Urinary bladder (tissue), 4 donors: ENCODE measurements at places on chromosomes 16 and 17. TPM values are rescaled to one million over a fixed set of nuclear protein-coding genes. Genes with fewer than 3 reads are reported as not detected.
A peak's percentile ranks its signal among the peaks of the same experiment; 100 is the strongest.

EPOP gene
- 0.32 TPM for total RNA-seq

SPATA32 gene
- not detected for total RNA-seq

ZFP1 gene
- 34.0 TPM for total RNA-seq

ITGAX gene
- total RNA-seq: 2.2 TPM

ADAM11 gene
- total RNA-seq: 1.9 TPM

TMC6 gene
- total RNA-seq: 19.5 TPM

DNA sequence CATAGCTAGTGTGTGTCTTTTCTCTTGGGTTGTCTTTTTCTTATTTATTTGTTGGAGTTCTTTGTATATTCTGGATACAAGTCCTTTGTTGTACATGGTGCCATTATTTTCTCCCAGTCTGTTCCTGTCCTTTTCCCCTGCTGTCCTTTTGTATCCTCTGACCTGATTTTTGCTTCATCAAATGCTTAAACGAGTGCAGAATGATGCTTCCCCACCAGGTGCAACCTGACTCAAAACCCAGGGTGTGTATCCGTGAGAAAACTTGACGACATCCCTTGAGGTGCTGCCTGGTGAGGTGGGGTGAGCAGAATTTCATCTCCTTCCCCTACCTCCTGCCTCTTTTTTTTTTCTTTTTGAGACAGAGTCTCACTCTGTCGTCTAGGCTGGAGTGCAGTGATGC lies 88.6 kb downstream of the NTN1 start:
- DNase-seq: no peak

DNA sequence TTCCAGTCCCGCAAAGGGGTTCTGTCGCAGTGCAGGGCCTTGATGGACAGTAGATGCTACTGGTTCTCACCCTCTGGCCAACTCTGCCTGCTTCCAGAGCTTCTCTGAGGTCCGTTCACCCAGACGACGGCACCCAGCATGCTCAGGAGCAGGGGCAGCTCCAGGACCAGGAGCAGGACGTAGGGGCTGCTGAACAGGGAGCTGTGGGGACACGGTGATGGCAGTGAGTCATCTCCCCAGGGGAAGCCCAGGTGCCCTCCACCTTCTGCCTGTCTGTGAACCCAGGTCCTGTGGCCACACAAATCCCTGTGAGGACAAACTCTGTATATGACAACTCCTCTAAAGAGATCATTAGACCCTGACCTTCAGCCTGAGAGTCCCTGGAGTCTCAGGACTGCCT lies 3.4 kb upstream of the CD300C start:
- no peak for DNase-seq

DNA sequence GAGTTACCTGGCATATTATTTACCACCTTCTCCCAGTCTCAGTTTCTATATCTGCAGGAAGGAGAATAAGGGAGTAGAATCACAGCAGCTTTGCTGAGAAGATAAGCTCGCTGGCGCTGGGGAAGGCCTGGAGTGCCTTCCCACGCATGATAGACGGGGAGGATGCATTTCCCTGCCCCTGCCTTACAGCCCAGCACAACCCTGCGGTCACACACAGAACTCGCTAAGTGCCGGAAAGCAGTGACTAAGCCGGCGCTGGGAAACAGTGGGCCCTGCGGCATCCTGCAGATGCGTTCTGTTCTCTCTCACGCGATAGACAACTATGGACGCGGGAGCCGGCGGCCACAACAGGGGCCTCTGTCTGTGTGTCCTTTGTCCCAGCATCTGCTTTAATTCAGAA lies 4.8 kb downstream of the CA5A start:
- no peak for DNase-seq

GRCh38 chr17:75638893-75639292 lies 5.7 kb downstream of the SMIM5 start:
- no peak for DNase-seq

- peak; percentile 39 for DNase-seq
Observed at GRCh38 chr16:69089091-69089910, 16.2 kb upstream of the HAS3 start.

- no peak for DNase-seq
Observed at GRCh38 chr17:15442311-15443180, 24.9 kb downstream of the CDRT4 start.

DNA sequence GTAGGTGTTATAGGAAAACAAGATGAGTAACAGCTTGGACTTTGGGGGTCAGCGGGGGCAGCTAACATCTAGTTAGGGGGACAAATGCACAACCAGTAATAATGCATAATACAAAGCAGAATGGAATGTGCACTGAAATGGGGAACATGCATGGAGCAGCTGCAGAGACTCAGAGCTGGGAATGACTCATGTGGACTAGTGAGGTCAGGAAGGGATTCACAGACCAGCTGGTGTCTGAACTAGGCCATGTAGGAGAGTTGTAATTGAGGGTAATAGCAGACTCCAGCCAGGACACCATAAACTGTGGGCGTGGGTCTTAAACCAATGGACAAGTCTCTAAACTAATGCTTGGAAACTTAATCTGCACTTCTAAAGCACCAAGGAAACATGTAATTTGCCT lies 176.8 kb upstream of the ASIC2 start:
- DNase-seq: peak; percentile 49

GRCh38 chr16:62738666-62739460 lies 702.6 kb upstream of the CDH8 start:
- DNase-seq: no peak

- no peak for DNase-seq
Observed at GRCh38 chr17:10666906-10667305, 9.8 kb upstream of the MYH3 start.

GRCh38 chr17:50111673-50112655 lies 16.8 kb downstream of the PDK2 start:
- no peak for DNase-seq

DNA sequence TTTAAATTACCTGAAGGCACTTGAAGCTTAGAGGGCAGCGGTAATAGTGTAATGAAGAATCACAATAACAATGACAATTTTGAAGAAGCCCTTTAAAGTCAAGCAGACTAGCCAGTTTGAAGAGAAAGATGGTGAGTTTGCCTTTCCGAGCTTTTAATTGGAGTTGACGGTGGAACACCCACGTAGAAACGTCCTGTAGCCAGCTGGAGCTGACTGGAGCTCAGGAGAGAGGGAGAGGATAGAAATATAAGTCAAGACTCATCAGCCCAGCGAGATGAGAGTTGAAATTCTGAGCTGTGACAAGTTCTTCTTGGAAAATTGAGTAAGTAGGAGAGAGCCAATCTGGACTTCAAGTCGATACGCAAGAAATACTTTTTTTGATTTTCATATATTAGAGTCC lies 91.7 kb upstream of the CACNG3 start:
- DNase-seq: no peak

- DNase-seq: no peak
Observed at GRCh38 chr16:58040945-58041627, 15.5 kb downstream of the MMP15 start.

GRCh38 chr16:67546761-67547422 lies 15.4 kb upstream of the CTCF start:
- no peak for DNase-seq

- DNase-seq: no peak
Observed at GRCh38 chr17:9342225-9342624, 233.4 kb downstream of the STX8 start.

DNA sequence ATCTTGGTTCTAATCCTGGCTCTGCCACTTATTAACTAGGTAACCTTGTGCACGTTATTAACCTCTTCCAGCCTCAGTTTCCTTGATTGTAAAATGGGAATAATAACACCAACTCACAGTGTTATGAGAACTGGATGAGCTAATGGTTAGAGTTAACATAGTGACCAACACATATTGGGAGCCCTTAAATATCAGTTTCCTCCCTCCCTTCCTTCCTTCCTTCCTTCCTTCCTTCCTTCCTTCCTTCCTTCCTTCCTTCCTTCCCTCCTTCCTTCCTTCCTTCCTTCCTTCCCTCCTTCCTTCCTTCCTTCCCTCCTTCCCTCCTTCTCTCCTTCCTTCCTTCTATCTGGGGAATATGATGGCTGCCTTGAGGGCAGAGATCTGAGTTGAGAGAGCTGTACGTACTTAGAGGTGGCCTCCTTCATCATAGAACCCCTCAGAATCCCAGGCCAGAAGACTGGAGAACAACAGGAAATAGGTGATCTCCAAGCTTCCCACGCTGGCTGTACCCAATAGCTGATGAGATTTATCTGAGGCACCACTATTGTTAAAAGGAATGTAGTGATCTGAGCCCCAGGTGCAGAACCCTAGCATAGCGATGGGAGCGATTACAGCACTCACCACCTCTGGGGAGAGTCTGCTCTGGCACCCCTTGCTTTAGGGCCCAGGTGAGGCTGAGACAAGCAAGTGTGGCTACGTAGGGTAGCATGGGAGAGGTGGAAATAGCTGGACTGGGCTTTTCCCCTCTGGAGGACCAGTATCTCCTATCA lies 26.2 kb downstream of the CCR7 start:
- no peak for DNase-seq

DNA sequence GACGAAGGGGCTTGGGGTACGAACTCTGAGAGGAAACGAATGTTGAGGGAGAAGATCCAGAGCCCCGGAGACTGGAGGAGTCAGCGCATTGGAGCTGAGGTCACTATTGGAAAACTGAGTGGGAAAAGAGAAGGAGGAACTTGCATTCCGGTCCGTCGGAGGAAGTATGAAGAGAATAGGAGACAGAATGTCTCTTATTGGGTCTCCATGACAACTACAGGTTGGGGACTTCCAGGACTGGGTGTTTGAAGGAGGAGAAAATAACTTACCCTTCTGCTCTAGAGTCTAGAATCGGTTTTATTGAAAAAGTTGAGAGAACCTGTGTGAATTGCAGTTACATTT lies 537 bp downstream of the GOSR1 start:
- no peak for DNase-seq

DNA sequence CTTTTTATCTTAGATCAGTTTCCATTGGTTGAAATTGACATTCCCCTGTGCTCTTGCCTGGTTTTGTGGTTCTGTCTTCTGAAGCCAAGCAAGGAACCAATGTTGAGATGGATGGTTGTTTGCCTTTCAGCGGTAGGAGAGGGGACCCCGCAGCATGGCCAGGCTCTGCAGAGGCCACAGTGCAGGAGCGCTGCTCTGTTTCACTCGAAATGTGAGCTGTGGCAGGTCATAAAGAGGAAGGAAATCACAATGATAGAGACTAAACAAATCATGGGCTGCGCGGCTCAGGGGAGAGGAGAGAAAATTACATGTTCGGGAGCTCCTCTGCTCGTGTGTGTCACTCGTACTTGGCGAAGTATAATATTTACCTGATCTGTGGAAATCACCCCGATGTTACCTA lies 148.2 kb downstream of the SNX29 start:
- no peak for DNase-seq

- no peak for DNase-seq
Observed at GRCh38 chr17:73234736-73235135, 26.9 kb downstream of the CPSF4L start.

DNA sequence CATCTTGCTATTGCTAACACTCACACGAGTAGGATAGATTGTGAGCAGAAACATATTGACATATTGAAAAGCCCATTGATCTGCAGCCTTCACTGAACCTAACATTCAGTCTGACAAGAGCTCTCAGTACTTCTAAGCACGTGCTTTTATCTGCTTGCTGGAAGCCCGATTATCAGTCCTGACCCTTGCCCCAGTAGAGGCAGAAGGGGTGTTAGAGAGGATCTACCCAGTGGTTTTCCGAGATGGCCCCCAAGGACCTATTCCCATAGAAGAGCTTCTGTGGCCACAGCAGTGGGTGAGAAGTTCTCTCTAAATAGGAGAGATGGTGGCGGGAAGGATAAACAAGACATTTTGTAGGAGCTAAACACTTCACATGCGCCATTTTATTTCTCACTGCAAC lies 290.9 kb upstream of the MAF start:
- no peak for DNase-seq

DNA sequence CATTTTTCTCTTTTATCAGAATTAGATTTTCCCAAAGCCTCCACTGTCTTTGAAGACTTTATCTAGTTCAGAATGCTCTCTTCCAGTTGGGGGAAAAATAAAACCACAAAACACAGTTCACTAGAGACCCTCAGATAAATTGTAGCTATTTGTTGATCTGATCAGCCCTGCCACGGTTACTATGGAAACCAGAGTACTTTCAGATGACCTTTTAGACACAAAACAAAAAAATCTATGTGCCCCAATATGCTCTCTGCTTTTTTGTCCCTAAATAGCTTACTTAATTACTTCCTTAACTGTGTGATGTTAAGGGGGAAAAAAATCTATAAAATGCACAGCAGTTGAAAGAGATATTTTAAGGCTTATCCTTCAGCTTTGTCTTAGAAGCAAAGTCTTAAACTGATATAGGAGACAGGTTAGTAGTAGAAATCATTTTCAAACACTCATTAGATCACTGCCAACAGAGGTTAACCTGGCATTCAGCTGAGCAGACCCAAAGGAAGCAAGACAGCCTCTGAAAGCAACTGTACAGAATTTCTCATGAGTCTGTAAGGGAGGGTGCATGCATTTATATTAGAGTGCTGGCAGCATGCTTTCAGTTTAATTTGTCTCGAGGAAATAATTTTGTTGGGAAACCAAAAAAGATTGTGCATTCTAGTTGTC lies 129.9 kb upstream of the CACNG5 start:
- no peak for DNase-seq

GRCh38 chr16:49862694-49863093 lies 6.8 kb upstream of the ZNF423 start:
- no peak for DNase-seq

DNA sequence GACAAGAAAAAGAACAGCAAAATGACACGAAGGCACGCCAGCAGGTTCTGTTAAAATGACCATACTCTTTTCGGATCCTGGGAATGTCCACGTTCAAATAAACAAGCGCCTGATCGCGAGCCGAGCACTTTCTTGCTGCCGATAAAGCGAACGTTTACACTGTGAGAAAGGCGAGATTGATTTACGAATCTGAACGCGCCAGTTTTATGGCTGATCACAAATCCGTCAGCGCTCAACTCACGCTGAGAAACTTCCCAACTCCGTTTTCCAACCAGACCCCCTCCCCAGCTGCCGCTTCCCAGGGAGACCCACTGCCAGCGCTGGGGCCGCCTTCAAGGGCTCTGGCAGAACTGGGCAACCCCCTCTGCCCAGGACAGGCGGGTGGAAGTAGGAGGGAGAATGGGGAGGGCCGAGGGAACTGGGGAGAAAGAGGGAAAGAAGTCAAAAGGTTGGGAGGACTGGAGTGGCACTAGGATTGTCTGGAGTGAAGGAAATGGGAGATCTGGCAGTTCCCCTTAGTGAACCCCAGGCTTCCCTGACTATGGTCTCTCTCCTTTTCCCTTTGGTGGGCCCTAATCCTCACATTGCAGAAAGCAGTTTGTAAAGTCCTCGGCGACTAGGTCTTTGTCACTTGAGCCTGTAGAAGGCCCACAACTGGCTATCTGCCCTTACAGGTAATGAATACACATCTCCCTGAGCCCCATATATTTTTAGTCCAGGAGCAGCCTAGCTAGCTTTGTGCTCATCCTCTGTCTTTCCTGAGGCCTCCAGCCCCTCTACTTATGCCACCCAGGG lies 6.9 kb downstream of the HOXB4 start:
- no peak for DNase-seq

GRCh38 chr17:4949321-4950074 lies 1.2 kb upstream of the PFN1 start:
- DNase-seq: no peak
